ENCODE measurements at places on chromosomes 1 and 21.

DNA sequence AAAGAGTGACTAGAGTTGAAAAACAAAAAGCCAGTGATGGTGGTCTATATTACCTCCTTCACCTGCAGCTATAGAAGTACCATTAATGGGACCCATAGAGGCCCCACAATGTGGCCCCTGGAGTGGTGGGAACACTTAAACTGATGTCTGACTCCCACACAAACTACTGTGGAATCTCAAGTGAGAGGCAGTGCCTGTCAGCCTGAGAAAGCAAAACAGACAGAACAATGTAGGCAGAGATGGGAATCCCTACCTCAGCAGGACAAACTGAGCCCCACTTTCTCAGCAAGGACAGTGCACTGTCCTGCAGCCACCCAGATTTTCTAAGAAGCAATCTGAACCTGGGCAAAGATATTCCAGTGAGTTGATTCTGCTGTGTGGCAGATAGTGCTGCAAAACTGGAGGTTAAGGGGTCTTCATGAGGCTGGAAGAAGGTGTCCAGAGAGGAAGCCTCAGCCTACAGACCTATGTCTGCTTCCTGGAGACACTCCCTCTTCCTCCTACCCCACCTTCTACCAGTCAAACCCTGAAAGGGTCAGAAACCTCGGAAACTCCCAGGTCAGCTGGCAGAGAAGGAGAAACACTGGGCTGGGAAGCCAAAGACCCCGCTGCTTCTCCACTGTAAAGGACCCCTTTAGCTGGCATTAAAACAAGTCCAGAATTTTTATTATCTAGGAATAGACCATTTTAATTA lies 228.7 kb downstream of the C1orf94 start:
- DNase-seq, result no peak

- DNase-seq, result no peak
Measured at GRCh38 chr1:106651028-106651762, 405.3 kb upstream of the PRMT6 start.

DNA sequence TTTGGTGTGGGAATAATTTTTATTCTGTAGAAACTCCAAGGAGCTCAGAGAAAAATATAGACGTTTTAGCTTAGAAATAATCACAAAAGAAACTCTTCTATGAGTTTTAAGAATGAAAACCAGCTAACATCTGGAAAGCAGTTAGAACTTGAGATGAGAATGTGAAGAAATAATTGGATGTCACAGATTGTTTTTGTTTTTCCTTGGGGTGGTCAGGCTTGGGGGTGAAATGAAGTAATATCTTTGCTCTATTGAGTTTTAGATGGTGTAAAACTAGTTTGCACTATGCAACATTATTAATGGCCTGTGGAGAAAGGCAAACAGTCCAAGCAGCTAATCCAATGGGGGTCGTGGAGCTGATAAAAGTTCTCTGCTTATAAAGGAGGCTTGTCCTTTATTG lies 101.2 kb downstream of the FMN2 start:
- DNase-seq, result no peak

DNA sequence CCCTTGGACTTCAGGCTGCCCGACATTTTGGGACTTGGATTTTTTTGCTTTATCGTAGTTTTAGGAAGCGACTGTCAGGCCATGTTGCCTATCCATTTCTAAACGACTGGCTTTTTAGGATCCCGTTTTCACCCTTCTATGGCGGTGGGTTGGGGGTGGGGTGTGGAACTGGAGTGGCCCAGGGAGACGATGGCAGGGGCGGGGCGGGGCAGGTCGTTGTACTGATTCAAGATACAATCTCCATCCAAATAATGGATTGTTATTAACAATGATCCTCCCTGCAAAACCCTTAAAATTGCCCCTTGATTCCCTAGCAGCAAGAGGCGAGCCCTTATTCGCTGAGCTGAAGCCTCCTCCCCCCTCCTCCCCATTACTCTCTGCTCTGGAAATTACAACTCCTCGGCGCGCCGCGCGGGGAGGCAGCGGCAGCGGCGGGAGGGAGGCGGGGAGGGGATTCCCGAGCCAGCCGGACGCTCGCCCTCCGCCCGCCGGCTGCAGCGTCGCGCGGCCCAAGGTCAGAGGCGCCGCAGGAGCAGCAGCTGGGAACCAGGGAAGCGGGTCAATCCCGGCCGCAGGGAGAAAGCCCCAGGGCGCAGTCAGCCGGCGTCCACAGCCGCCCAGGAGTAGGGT lies at the start of gene TRIM67:
TRIM67 (plus strand) TSS at position 392 of the 630 bp plus-strand sequence. CDS start 912 bp downstream, outside the sequence.
- DNase-seq, result no peak

GRCh38 chr1:103576065-103576464 lies 4.7 kb downstream of the AMY2B start:
- no peak for DNase-seq

GRCh38 chr1:206664740-206665139 lies 20.0 kb upstream of the MAPKAPK2 start:
- DNase-seq, result no peak

- no peak for DNase-seq
Measured at GRCh38 chr1:69987881-69988280, 217.5 kb downstream of the LRRC40 start.

- peak; percentile 83 for DNase-seq
Measured at GRCh38 chr1:26145041-26145959, 13.6 kb upstream of the FAM110D start.

DNA sequence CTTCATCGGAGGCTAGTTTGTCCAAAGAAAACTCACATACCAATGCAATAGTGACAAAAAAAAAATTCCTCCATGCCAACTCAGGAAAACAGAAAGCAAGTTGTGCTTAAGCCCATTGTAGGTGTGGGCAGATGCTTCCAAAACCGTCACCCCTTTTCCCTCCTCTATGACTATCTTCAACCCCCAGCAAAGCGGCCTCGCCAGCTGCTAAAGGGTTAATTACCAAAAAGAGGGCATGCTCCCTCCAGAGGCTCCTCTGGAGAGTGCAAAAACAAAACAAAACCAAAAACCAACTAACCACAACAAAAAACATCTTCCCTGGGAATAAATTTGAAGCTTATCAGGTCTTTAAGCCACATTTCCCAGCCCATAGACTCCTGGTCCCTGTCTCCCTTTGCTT lies 1.2 kb downstream of the LMOD1 start:
- DNase-seq, result peak; percentile 37
